ENCODE measurements at places on chromosomes 4 and X. TPM values are rescaled to one million over a fixed set of nuclear protein-coding genes. Genes with fewer than 3 reads are reported as not detected.

DNA sequence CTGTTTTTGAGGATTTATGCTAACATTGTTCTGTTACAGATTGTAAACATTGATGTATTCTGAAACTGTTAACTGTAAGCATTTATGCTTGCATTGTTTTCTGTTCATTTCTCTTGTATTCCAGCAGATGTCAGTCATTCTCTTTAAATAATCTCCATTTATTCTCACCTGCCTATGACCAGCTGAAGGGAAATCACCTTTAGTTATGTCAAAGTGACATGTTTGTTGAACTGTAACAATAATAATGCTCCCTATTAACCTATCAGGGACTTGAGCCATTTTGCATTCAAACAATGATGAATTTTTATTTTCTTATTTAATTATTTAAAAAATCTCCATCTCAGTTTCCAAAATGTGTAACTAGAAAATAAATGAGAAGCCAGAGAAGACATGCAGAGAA lies 58.0 kb downstream of the SPCS3 start:
- no peak for DNase-seq

DNA sequence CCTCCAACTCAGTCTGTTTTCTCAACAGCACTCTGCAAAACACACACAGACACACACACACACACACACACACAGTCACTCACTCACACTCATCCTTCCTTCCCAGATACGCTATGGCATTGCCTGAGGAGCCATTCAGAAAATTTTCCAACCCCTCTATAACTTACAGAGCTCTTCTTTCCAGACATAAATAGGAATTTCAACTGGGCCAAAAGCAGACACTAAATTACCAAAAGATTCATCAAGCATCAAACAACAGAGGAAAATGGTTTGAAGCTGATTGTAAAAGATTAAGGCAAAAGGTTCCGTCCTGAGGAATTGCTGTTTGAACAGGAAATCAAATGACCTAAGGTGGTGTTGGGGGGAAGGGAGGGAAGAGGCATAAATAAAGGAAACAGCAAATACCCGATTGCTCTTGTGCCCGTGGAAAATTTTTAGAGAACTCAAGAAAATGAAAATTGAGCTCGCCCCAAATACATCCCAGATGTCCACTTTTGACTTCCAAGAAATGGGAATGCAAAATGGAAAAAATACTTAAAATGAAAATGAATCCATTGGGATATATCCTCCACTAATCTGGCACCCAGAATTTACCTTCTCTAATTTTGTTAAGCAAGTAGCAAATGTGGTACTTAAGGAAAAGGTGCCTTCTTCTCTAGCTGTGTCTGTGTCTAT lies 183.6 kb downstream of the QDPR start:
- no peak for DNase-seq

DNA sequence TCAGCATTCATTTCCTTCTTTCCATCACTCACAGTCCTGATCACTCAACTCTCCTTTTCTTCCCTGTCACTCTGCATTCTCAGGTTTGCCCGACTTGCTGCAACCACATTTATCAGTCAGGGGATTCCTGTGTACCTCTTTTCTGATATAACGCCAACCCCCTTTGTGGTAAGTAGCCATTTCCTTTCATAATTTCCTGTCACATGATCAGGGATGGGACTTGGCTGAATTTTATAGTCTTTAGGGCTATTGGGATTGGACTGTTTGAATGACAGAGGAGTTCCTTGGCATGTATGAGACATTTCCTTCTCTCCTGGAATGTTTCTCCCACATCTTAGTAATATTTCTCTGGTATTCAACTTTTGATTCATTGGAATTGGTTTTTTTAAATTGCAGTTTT lies 11.0 kb downstream of the PGM2 start:
- peak; percentile 6 for DNase-seq

GRCh38 chr4:42627885-42628646 lies 28.8 kb downstream of the ATP8A1 start:
- no peak for DNase-seq

- DNase-seq: peak; percentile 31
Measured at GRCh38 chr4:169059306-169060211, 49.5 kb upstream of the CBR4 start.

GRCh38 chrX:39519030-39519488 lies 578.7 kb downstream of the BCOR start:
- peak; percentile 54 for DNase-seq

DNA sequence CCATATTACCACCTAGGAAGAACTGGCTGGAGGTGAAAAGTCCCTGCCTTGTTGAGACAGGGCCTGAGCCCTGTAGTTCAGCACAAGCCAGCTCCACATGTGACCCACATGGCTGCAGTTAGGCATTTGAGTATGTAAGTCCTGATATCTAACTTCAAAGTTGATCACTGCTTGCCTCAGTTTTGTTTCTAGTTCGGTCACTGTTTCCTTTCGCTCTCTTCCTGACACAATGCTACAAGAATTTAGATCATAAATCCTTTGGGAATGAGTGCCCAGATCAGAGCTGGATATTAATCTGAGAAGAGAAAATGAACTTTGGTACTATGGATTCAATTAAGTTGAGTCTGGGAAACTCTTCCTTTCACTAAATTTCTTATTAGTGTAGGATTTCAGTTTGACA lies 48.4 kb downstream of the AKAP4 start:
- peak; percentile 42 for DNase-seq

Gene CLDN2
- 0.27 TPM for polyA plus RNA-seq

Gene SORCS2
- polyA plus RNA-seq: 11.5 TPM

DNA sequence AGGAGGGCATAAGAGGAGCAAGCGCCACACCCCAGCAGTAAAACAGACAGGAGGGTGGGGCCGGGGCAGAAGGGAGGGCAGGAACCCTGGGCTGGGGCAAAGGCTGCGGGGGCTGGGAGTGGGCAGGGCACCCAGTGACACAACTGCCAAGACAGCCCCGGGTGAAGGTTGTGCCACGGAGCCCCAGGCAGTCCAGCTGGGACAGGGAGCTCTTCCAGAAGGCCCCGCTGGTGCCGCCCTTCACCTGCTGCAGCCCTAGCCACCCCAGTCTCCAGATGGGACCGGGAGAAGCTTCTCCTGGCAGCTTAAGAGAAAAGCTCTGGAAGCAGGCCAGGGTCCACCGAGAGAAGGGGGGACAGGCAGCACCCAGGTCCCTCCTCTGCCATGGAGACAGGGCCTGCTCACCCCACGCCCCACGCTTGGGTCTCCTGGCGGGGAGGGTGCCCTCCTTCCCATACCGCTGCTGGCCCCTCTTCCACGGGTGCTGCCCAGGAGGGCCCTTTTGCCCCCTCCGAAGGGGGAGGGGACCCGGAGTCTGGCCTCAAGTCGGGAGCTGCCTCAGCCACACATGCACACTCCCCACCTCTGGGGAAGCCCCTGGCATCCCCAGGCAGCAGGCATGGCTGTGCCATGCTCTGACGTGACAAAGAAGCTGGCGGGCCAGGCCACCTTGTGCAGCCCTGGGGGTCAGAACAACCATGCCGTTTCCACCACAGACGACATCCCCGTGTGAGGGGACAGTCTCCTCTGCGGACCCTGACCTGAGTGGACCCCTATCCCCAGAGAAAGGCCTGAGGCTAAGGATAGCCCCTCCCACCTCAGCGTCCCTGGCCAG lies 1.5 kb downstream of the DGKQ start:
- no peak for DNase-seq

GRCh38 chr4:3200423-3201090 lies 48.4 kb upstream of the MSANTD1 start:
- no peak for DNase-seq

Gene NR3C2
- polyA plus RNA-seq: 15.3 TPM

- peak; percentile 71 for DNase-seq
Measured at GRCh38 chr4:123418351-123418931, 21.8 kb downstream of the SPRY1 start.

Gene NKAP
- polyA plus RNA-seq: 10.7 TPM

Gene SMPX
- 255 TPM for polyA plus RNA-seq

GRCh38 chr4:121307445-121308327 lies 73.1 kb downstream of the QRFPR start:
- peak; percentile 6 for DNase-seq

Gene RNF128
- 1.5 TPM for polyA plus RNA-seq

DNA sequence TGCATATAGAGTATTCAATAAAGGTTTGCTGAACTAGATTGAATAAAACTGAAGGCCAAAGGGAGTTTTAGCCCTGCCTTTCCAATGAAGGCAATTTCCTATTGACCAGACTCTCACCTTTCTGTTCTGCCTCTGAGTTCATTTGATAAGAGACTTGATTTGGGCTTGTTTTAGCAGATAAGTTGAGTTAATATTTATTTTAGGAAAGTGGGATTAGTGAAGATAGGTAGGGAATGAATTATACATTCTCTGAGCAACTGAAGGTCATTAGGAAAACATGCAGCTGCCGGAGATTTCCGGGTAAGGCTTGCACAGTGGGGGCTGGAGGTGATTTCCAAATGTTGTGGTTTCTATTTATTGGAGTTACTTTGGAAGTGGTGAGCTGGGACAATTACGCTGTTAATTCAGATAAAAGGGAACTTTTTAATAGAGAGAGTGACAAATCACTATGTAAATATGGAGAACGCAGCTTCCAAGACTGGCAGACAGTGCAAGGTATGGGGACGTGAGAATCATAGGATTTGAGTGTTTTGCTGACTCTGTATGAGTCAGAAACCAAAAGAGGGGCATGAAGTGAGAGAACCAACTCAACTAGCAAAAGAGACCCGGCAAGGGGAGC lies 553.6 kb upstream of the BOD1L1 start:
- no peak for DNase-seq

- DNase-seq: no peak
Measured at GRCh38 chr4:161498155-161498554, 665.6 kb downstream of the FSTL5 start.

- DNase-seq: no peak
Measured at GRCh38 chrX:87679849-87680248, 162.2 kb downstream of the KLHL4 start.

- DNase-seq: peak; percentile 51
Measured at GRCh38 chr4:47668810-47669408, 169.0 kb downstream of the CORIN start.

- peak; percentile 19 for DNase-seq
Measured at GRCh38 chrX:139932073-139932900, 566 bp downstream of the ATP11C start.

- no peak for DNase-seq
Measured at GRCh38 chrX:15146515-15146914, 123.4 kb downstream of the ASB9 start.

DNA sequence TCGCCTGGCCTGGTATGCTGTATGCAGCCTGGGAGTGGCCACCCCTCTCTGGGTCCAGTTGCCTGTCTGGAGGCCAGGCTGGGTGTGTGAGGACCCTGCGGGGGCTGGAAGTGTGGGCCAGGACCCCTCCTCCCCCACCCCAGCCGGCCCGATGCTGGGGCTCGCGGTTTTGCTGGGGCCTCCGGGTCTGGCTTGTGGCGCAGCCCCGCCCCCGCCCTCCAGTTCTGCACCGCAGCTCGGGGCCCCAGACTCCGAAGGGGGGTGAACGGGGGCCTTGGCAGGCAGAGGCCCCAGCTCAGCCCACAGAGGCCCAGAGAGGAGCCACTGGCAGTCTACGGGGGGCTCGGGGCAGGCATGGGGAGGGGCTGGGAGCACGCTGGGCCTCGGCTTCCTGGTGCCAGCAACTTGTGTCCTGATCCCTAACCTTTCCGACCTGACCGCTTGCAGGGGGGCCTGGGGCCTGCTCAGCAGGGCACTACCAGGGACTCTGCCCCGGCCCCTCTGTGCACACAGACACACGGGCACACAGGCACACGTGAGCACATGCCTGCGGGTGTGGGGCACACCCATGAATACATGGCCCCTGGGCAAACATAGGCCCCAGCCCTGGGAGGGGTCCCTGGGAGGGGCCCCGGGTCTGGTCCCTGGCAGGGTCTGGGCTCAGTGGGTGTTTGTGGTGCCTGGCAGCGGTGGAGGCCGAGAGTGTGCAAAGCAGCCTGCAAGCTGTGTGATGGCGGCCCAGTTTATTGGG lies 21.4 kb upstream of the FGFR3 start:
- DNase-seq: no peak

DNA sequence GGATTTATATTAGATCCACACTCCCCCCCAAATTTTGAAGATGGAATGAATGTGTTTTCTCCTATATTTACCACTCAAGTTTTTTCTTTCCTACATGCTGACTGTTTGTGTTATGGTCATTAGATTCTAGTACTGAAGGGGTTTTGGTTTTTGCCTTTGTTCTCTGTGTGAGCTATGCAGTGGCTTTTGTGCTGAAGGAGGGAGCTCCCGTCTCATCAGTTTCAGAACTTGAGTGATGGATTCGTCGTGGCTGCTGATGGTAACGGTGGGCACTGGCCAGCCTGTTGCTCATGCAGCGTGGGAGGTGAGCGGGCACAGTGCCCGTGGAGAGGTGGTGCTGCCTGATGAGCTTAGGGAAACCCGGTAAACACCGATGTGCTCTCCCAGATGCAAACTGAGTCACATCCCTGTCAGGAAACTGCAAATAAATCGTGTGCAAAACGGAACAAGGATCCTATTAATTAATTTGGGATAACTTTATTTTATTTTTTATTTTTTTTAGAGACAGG lies 101.5 kb downstream of the SORBS2 start:
- DNase-seq: no peak

Gene CSN1S1
- polyA plus RNA-seq: not detected

GRCh38 chrX:8033175-8033574 lies 106.0 kb upstream of the PNPLA4 start:
- DNase-seq: no peak

Gene ANXA3
- 13.0 TPM for polyA plus RNA-seq
